SW 1271 (cell line): ENCODE measurements at places on chromosomes 5 and 9.

DNA sequence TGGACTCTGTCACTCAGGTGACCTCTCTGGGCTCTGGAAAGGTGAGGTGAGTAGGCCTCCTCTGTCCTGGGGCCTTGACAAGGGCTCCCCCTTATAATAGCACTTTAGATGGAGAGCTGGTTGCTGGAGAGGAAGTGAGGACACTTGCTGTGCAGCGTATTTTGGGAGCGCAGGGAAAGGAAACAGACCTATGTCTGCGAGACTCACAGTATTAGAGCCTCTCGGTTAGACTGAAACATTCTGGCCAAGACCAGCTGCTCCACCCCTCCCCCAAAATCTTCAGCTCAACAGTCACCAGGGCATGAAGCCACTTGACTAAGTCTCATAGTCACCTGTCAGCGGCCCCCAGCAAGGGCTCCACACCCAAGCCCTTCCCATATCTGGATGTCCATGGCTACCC is 213.6 kb downstream of the AGTPBP1 start:
- DNase-seq: no peak

DNA sequence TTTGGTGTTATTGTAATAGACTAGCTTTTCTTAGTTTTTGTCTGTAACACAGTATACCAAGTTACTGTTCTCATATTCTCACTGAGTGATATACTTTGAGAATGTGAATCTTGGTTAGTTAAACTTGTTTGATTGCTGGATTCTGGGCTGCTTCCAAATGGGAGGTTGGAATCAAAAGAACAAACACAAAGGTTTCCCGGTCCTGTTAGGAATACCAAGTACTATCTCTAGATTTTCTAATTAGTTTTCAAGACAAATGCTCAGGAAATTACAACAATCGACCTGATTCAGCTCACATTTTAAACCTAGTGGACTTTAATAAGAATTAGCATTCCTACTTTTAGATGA is 244.3 kb downstream of the CSNK1G3 start:
- no peak for DNase-seq

GRCh38 chr9:128033609-128034008 is 33.5 kb downstream of the NAIF1 start:
- no peak for DNase-seq

- DNase-seq: no peak
Measured at GRCh38 chr5:139717221-139717620, 69.1 kb downstream of the CXXC5 start.

DNA sequence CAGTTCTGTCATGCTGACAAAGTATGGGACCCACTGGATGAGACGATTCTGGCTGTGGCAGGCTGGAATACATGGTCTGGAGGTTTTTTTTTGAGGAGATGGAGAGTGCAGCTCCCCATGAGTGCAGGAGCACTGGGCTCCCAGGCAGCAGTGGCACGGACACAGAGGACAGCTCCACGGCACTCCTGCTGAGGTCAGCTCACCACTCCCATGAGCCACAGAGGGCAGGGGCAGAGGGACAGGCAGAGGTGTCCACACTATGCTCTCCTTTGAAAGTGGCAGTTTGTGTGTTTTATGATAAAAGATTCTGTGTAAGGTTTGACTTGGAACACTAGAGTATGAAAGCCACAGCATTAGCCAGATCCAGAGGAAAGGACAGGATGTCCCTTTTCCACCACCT is 114.4 kb downstream of the UBE2R2 start:
- no peak for DNase-seq

DNA sequence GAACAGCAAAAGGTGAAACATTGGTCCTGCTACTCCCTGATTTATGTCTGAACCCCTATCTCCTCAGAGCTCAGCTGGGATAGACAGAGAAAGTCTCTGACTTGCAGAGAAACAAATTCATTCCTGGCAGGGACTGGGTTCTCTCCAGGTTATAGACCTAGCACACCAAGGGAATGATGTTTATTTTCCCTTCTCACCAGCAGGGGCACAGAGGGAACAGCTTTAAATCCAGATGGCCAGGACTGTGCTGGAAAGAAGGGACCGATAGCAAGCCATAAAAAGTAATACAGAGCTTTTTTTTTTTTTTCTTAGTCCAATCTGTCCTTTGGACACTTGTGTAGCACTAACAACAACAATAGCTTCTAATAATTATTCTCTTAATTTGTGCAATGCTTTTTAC is 141.1 kb upstream of the C9orf72 start:
- DNase-seq: no peak

- no peak for DNase-seq
Measured at GRCh38 chr9:25700430-25700829, 22.2 kb upstream of the TUSC1 start.

DNA sequence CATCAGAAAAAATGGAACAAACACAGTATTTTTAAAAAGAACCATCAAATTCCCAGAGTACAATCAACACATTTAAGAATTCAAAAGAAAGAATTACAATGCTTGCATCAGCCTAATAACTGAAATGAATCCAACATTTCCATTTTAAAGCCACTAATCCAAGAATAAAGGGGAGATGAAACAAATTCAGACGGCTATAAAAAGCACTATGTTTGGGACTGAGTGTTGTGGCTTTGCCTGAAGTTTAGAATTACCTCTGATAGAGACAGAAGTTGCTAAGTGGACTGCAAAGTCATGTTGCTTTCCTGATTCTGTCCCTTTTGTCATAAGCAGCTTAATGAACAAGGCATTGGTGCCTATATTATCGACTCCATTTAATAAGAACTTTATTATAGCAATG is 135.4 kb upstream of the RGMB start:
- DNase-seq: no peak

GRCh38 chr5:135112008-135112725 is 78.1 kb upstream of the PITX1 start:
- DNase-seq: no peak
